Esophagus (tissue), 2 donors: ENCODE measurements at places on chromosomes 16 and 17. TPM values are rescaled to one million over a fixed set of nuclear protein-coding genes. Genes with fewer than 3 reads are reported as not detected.

SLC38A8 gene
- polyA plus RNA-seq, result 0.06 TPM

TBX6 gene
- polyA plus RNA-seq, result 6.2 TPM

GUCY2D gene
- 0.59 TPM for polyA plus RNA-seq

MYH1 gene
- polyA plus RNA-seq, result 0.01 TPM

KRT36 gene
- polyA plus RNA-seq, result 0.10 TPM

POLR3E gene
- polyA plus RNA-seq, result 20.2 TPM

ANKFN1 gene
- polyA plus RNA-seq, result 0.09 TPM

SOST gene
- polyA plus RNA-seq, result not detected

CCL11 gene
- polyA plus RNA-seq, result 0.29 TPM

KDM6B gene
- 9.0 TPM for polyA plus RNA-seq

KRTAP4-5 gene
- not detected for polyA plus RNA-seq

ANKRD40CL gene
- not detected for polyA plus RNA-seq

SEC14L5 gene
- polyA plus RNA-seq, result 0.49 TPM

TBC1D26 gene
- polyA plus RNA-seq, result 0.05 TPM

ABCA10 gene
- 5.4 TPM for polyA plus RNA-seq

NPIPB12 gene
- polyA plus RNA-seq, result 67.5 TPM

TBC1D3 gene
- polyA plus RNA-seq, result not detected

TP53TG3 gene
- polyA plus RNA-seq, result not detected

ITGAD gene
- polyA plus RNA-seq, result 0.02 TPM

ZFHX3 gene
- 0.62 TPM for polyA plus RNA-seq

P3H4 gene
- polyA plus RNA-seq, result 1.7 TPM

DNAJA2 gene
- polyA plus RNA-seq, result 31.1 TPM

SLX1A gene
- polyA plus RNA-seq, result 44.9 TPM

P4HB gene
- polyA plus RNA-seq, result 582 TPM

AIPL1 gene
- not detected for polyA plus RNA-seq

VTN gene
- polyA plus RNA-seq, result 0.51 TPM

CDIP1 gene
- 12.1 TPM for polyA plus RNA-seq

SOCS7 gene
- polyA plus RNA-seq, result 3.8 TPM

KCNJ18 gene
- 0.24 TPM for polyA plus RNA-seq

HAS3 gene
- 9.3 TPM for polyA plus RNA-seq

HNF1B gene
- 0.01 TPM for polyA plus RNA-seq

TUBG1 gene
- polyA plus RNA-seq, result 49.9 TPM

CNTD1 gene
- polyA plus RNA-seq, result 0.18 TPM
